ENCODE measurements at places on chromosomes 6 and 20.

DNA sequence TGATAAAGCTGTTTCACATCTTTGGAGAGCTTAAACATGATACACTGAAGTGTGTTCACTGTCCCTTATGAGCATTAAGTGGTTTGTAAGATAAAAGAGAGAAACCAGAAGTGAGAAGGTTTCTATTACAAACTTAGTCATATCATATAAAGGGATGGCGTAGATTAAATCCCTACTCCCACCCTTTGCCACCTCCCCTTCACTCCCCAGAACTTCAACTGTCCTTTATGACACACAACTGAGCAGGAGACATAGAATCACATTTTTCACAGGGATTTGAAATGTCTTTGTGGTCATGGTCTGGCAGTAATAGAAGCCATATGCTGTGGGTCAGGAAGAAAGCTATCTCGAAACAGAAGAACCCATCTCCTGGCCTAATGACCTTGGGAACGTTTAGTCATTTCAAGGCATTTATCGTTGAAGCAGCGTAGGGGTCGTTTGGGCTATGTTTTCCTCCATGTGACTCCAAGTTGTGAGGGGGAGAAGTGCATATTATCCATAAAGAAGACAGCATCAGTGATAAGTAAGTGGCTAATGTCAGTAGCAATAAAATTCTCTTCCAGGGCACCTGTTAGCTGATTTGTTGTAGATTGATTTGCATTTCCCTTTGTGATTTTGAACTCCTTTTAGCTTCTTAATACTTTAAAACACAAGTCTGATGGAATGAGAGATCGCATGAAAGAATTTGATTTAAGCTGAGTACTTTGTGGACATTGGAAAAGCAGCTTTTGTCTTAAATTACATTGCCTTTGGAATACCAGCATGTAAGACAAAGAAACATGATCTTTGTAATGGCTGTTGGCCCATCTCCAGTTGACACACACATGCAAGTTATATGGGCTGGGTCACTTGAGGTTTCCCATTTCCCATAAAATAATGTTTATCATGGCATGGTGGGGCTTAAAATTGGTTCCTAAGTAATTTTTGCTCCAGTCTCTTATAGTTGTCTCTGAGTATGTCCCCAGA is 501.5 kb upstream of the FLRT3 start:
- no peak for DNase-seq

GRCh38 chr6:54719131-54719530 is 127.4 kb upstream of the FAM83B start:
- no peak for DNase-seq

DNA sequence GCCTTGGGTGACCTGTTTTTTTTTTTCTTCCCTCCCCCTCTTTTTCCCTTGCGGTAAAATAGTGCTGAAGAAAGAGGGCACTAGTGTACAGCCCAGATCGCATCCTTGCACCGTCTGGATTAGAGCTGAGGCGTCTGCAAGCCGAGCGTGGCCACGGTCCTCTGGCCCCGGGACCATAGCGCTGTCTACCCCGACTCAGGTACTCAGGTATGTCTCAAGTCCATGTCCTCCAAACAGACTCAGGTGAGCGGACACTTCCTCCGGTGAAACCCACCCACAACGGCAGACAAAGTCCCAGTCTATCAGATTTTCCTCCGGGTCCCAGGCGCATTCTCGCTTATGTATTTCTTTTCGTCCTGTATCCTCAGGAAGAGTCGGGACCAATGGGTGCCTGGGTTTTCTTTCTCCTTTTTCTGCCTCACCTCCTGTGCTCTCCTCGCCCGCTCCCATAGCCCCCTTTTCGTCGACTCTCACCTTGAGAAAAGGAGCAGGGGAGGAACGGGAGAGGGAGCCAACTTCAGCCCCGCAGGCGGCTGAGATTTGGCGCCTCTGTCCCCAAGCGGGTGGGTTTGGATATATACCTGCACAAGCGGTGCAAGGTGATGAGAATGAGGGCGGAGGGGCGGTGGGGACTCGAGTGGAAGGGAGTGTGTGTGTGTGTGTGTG is 1.1 kb upstream of the GRM1 start:
- no peak for DNase-seq

GRCh38 chr6:89689732-89690131 is 51.2 kb upstream of the LYRM2 start:
- DNase-seq = no peak

GRCh38 chr6:154690857-154691256 is 42.4 kb upstream of the SCAF8 start:
- DNase-seq = no peak

GRCh38 chr6:43608310-43608763 is 20.7 kb downstream of the GTPBP2 start:
- no peak for DNase-seq

DNA sequence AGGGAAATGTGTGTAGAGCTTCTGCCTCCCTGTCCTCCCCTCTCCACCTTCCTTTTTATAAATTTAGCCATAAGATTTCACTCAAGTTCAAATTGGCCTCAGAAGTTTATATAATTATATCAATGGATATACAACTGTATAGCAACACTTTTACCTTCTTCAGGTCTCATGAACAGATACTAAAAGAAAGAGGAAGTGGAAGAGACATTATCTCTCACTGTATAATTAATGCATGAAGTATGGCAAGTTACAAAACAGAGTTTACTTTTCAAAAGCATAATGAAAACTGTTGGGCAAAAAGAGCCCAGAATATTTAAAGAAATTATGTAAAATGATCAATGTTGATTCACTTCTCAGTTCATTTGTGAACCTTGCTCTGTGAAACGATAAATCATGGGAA is 99.7 kb downstream of the PDE7B start:
- no peak for DNase-seq

DNA sequence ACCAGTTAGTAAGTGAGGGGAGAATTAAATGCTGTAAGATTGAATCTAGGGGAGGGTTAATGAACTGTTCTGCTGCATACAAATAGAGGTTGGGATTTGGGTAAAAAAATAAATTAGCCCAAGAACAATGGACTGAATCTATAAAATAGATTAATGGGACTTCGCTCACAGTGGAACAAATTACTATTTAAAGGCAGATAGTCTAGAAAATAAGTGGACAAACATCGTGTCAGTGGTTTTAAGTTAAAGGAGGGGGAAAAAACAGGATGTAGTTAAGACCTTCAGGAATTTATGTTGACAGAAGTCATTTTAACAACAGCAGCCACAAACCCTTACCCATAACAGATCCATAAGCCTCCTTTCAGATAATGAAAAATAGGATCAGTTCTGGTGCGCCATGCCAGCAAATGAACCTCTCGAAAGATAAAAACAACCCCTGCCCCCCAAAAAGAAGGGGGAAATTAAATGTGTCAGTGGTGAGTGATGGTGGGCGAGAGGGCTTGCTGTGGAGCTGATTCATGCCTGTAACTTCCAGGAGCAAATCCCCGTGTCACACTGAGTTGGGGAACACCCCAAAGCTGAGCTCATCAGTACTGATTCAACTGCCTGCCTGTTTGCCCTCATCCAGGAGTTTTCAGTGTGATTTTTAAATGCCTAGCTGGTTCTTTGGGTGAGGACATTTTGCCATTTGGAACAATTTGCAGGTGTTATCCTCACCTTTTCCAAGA is 86.8 kb downstream of the PPP1R14C start:
- DNase-seq = no peak

All from GM18507 (cell line).